Endothelial cell of umbilical vein (primary cell): ENCODE measurements at places on chromosomes 4 and X. TPM values are rescaled to one million over a fixed set of nuclear protein-coding genes. Genes with fewer than 3 reads are reported as not detected.

DNA sequence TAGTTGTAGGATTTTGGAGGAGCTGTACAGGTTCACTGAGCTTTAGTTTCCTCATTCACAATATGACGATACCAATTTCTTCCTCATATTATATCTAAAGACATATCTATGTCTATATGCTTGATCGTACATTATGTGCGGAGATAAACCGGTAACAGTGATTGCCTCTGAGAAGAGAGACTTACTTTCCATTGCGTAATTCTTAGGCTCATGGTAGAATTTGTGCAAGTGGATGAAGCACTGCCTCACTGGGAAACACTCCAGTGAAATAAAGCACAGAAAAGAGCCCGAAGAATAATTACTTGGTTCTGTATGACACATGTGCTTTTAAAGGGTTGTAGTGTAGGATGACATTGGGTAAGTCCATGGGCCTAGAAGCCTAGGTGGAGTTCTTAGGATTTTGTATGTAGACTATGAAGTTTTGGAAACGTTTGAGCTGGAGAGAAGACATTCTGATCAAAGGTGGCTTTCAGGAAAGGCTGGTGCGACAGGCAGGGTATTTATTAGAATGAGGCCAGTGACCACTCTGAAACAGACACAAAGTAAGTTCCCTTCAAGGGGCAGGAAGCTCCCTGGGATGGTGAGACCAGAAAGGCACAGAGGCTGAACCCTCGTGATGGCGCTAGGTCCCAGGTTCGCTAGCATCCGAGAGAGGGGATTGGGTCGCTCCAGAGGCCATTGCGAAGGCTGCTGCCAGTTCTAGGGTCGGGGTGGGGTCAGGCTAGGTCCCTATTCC is 649 bp upstream of the VBP1 start:
- peaks cover 14% of the 10 kb centered on the region for H3K4me1 ChIP-seq
- no peaks in the 10 kb centered on the region for H3K36me3 ChIP-seq
- H3K4me3 ChIP-seq: no peak overlapping the region

- H3K36me3 ChIP-seq: peaks cover 29% of the 10 kb centered on the region
- no peak overlapping the region for H3K27ac ChIP-seq
- H3K27me3 ChIP-seq: no peaks in the 10 kb centered on the region
- H3K4me3 ChIP-seq: no peak overlapping the region
Measured at GRCh38 chr4:5816101-5816500, 76.8 kb downstream of the CRMP1 start.

DNA sequence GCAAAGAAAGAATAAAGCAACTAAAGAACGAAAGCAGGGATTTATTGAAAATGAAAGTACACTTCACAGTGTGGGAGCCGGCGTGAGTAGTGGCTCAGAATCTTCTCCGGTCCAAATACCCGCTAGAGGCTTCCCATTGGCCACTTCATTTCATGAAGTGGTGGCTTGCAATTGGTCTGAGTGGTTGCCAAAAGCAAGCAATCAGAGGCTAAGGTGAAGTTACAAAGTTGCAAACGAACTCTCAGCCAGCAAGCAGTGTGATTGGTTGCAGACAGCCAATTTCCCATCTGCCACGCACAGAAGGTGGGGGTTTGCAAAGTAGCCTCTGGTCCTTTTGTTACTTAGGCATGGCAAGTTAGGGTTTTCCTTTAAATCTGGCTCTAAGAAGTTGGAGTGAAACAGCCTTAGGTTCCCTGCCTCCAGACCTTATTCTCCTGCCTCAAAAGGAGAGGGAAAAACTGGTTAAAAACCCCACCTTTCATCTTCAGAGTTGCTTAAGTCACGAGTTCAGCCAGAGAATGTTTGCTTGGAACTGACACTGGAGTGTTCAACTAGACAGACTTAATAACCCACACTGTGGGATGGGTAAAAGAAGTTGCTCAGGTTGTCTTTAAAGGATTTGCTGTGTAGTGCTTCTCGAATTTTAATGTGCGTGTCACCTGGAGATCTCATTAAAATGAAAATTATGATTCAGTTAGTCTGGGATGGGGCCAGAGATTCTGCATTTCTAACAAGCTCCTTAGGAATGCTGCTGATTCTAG is 6.9 kb upstream of the CLOCK start:
- no peak overlapping the region for H3K4me3 ChIP-seq
- no peaks in the 10 kb centered on the region for H3K4me1 ChIP-seq
- no peak overlapping the region for H3K27ac ChIP-seq
- H3K36me3 ChIP-seq: no peaks in the 10 kb centered on the region
- no peak for DNase-seq

DNA sequence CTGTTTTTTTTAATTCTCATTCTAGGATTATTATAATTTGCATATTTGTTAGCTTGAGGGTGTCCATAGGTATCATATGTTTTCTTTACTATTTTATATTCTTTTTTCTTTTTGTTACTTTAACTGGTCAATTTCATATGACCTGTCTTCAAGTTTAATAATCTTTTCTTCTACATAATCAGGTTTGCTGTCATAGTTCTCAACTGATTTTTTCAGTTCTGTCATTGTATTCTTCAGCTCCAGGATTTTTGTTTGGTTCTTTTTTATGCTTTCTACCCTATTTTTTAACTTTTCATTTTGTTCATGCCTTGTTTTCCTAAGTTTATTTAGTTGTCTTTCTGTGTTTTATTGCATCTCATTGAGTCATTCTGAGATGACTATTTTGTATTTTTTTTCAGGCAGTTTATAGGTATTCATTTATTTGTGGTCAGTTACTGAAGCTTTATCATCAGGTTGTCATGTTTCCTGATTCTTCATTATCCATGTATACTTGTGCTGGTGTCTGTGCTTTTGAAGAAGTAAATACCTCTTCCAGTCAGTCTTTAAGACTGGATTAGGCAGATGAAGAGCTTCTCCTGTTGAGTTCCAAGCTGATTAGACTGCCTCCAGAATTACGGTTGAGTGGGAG is 220.3 kb upstream of the VEGFC start:
- no peak for DNase-seq
- no peak overlapping the region for H3K27ac ChIP-seq
- H3K36me3 ChIP-seq: no peaks in the 10 kb centered on the region
- no peak overlapping the region for H3K4me3 ChIP-seq
- H3K4me1 ChIP-seq: no peaks in the 10 kb centered on the region
- H3K27me3 ChIP-seq: no peaks in the 10 kb centered on the region

- H3K36me3 ChIP-seq: no peaks in the 10 kb centered on the region
- H3K27ac ChIP-seq: no peak overlapping the region
- DNase-seq: peak; percentile 56
- peaks cover 3% of the 10 kb centered on the region for H3K4me1 ChIP-seq
- no peak overlapping the region for H3K4me3 ChIP-seq
- H3K27me3 ChIP-seq: no peaks in the 10 kb centered on the region
Measured at GRCh38 chr4:148716431-148717052, 274.3 kb upstream of the NR3C2 start.

Gene CT45A2
- not detected in 2 replicates for total RNA-seq
